Activated CD4-positive, alpha-beta T cell treated with anti-CD3 and anti-CD28 coated beads, Interleukin-2, amount 50 U/mL, for 16 hours (primary cell): ENCODE measurements at places on chromosomes 11 and 22.
A peak's percentile ranks its signal among the peaks of the same experiment; 100 is the strongest.

DNA sequence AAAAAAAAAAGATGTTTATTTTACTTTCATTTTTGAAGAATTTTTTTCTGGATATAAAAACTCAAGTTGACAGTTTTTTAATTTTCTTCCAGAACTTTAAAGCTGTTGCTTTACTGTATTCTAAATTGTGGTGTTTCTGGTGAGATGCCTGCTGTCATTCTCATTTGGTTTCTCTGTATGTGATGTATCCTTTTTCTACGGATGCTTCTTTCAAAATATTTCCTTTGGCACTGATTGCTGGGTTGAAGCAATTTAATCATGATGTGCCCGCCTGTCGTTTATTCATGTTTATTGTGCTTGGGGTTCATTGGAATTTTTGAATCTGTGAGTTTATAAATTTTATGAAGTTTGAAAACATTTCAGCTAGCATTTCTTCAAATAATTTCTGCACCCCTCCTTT lies 29.4 kb upstream of the CTSD start:
- DNase-seq: no peak

DNA sequence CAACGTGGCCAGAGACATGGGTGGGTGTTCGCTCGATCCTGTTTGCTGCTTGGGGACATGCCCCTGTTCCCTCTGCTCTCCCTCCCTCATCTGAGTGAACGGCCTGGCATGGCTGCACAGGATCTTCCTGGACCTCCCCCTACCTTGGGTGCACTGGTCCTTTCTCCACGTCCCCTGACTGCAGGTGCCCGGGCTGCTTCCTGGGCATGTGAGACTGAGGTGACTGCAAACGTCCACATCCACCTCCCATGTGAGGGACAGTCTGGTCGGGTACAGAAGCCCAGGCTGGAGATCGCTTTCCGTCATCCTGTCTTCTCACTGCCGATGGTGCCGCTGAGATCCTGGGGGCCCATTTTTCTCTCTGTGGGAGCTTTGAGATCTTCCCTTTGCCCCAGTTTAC lies 11.8 kb downstream of the SULT4A1 start:
- no peak for DNase-seq

GRCh38 chr11:31940371-31941037 lies 129.4 kb upstream of the PAX6 start:
- no peak for DNase-seq

- no peak for DNase-seq
Measured at GRCh38 chr11:28223577-28223976, 115.4 kb downstream of the METTL15 start.

DNA sequence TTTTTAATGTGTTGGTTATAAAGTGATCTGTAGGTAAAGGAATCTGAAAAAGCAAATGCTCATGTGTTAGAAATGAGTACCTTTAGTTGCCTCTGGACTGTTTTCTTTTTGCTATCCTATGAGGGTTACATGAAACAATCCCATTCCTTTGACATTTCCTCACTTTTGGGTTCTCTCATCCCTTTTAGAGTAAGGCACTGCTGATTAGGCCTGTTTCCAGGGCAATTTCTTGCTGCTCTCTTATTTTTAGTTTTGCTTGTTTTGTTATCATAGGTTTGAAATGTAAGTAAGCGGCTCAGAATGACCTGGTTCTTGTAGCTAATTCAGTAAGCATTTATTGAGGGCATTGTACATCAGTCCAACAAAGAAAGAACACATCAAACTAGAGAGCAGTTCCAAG lies 138.9 kb downstream of the DDX10 start:
- no peak for DNase-seq

- DNase-seq: no peak
Measured at GRCh38 chr11:56251954-56252353, at the start of gene OR5T3. Gene OR5T3 (plus strand): TSS chr11:56252254. CDS start chr11:56252254, 0 bp downstream.

DNA sequence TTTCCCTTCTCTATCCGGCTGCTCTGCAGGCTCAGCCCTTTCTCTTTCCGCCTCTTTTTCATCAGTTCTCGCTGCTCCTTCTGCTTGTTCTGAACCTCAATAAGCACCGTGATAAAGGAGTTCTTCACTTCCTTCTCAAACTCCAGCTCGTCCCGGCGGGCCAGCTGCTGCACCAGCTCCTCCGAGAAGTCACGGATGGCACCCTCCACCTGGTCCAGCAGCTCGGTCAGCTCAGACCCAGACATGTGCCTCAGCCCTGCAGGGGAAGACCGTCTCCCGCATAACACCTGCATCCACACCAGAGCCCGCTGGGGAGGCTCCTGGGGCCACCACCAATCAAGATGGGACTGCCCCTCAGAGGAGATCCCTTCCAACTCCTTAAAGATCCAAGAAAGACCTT lies 40.2 kb downstream of the FEZ1 start:
- no peak for DNase-seq

- DNase-seq: no peak
Measured at GRCh38 chr11:10021563-10021962, 272.5 kb downstream of the SBF2 start.

- DNase-seq: no peak
Measured at GRCh38 chr11:28460348-28460747, 352.2 kb downstream of the METTL15 start.

DNA sequence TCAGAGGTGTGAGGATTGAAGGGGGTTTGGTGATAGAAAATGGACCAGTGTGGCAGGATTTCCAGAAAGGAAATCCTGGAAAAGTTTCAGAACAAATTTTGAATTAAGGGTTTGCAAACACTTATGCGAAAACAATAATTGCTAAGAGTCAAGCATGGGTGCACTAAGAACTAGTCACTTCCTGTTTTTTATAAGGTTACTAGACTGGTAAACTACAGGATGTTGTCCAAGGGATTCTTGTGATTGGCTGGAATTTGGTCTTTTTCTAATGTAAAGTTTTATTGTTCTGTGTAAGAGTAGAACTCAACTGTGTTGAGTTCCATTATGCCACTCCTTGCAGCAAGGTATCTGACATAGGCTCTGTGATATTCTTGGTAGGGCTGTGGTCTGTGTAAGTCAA lies 54.1 kb downstream of the LIF start:
- no peak for DNase-seq

GRCh38 chr22:20259327-20259688 lies 8.8 kb downstream of the RTN4R start:
- no peak for DNase-seq

DNA sequence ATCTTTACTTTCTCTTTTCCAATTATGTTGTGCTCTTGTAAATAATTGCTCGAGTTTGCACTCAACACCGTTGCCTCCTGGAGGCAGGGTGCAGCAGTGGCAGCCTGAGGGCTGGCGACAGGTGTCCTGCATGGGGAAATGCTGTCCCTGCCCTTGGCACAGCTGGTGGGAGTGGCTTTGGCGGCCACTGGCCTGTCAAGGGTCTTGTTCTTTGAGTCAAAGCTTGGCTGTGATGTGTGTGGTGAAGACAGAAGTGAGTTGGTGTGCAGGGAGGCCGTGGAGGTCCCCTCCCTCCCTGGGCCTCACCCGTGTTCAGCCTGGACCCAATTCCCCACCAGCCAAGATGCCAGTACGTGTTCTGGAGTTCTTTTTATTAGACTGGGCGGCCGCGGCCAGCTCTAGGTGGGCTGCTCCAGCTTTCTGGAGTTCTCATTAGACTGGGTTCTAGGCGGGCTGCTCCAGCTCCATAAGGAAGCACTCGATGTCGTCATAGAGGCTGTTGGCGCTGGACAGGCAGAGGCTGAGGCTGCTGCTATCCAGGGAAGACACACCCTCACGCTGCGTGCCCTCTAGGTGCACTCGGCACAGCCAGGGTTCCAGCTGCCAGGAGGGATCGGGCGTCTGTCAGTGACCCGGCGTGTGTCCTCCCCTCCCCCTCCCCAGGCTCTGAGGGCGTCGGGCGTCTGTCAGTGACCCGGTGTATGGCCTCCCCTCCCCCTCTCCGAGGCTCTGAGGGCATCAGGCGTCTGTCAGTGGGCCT lies 3.4 kb downstream of the IRF7 start:
- no peak for DNase-seq

DNA sequence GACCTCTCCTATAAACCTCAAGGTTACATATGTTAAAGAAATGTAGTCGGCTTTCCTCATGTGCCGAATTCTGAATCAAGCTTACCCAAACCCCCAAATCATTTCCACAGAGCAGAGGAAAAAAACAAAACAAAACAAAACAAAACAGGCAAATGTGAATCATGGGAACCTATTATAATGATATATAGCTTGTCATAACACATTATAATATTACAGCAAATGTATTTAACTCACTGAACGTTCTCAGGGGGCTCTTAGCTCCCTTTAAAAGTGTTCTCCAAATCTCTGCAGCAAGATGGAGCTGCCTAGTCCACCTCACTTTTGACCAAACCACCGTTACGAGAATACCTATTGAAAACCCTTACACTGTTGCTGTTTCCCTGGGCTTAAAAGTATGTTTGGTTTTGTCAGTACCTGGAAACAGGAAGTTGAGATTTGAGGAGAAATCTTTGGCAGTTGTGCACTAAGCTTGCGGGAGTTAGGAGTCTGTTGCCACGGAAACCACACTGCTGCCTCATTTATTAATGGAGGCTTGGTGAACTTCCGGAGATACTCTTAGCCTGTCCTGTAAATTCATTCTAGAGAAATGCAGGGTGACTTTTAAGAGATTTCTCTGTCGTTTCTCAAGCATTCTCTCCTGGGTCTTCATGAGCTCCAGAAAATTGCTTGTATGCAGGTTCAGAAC lies 167.0 kb upstream of the RASSF10 start:
- peak; percentile 10 for DNase-seq

DNA sequence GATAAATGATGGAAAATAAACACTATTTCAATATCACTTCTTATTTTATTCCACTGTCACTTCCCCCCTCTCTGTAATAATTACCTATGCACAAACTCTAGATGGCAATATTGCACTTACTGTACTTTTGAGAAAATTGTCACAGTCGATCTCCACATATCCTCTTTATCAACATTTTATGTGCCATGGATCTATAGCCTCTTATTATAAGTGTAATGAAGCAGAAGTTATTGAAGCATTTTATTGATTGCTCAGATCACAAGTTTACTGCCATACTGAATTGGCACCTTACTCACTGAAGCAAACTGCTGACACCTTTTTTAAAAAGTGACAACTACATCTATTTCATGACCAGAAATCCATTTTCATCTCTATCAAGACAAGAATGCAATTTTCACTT lies 133.4 kb downstream of the DCDC1 start:
- no peak for DNase-seq

- DNase-seq: peak; percentile 14
Measured at GRCh38 chr11:69049490-69049867, 747 bp downstream of the TPCN2 start.

- DNase-seq: no peak
Measured at GRCh38 chr11:107696140-107696539, 15.7 kb downstream of the SLN start.

DNA sequence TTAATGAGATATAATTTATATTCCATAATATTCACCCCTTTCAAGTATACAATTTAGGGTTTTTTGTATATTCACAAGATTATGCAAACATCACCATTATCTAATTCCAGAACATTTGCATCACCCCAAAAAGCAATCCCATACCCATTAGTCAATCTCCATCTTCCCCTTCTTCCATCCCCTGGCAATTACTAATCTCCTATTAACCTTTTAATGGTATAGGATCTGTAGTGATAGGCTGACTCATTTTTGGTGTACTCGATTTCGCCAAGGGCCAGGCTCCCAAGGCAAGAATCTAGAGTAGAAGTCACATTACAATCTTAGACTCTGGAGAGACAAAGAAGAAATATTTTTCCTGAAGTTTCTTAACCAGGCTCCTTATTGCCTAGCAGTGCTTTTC lies 113.4 kb downstream of the GAB2 start:
- DNase-seq: no peak

- no peak for DNase-seq
Measured at GRCh38 chr11:3058753-3059664, 1.8 kb upstream of the CARS1 start.

DNA sequence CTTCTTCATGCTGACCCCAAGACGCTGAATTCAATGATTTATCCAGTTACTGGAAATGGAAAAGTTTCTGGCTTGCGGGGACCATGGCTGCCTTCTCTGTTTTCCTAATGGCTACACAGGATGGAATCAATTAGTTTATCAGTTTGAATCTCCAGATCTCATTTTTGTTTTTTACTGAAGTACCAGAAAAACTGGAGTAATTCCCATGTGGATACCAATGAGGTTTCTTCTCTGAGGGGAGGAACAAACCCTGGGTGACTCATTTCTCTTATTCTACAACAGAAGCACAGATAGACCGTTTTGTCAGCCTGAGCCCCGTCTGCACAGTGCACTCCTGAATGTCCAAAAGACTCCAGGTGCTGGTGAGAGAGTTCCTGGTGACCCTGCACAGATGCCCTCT lies 3.4 kb downstream of the ZNF195 start:
- DNase-seq: no peak

GRCh38 chr11:78050964-78051831 lies 12.5 kb upstream of the THRSP start:
- DNase-seq: no peak

- peak; percentile 10 for DNase-seq
Measured at GRCh38 chr11:55714982-55715888, 53.2 kb downstream of the OR4C6 start.

GRCh38 chr22:42582987-42583386 lies 29.2 kb downstream of the SERHL2 start:
- DNase-seq: no peak

- no peak for DNase-seq
Measured at GRCh38 chr11:21896746-21897602, 295.9 kb upstream of the ANO5 start.

DNA sequence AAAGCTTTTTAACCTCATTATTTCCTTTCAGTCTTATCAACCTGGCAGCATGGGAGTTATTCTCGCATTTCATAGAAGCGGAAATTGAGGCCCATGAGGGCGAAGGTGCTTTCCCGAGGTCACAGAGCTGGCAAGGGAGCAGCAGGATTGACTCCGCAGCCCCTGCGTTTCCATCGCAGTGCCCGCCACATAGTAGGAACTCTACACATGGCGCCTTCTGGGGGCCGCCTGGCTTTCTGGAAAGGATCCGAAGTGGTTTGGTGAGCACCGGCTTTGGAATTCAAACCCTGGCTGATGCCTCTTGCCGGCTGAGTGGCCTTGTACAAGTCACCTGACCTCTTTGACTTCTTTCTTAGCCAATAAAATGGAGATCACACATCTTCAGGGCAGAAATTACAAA lies 93.4 kb downstream of the CEP164 start:
- DNase-seq: no peak

- no peak for DNase-seq
Measured at GRCh38 chr22:47592791-47593190, 830.3 kb downstream of the TBC1D22A start.

GRCh38 chr11:76270389-76270788 lies 64.1 kb upstream of the WNT11 start:
- DNase-seq: no peak

DNA sequence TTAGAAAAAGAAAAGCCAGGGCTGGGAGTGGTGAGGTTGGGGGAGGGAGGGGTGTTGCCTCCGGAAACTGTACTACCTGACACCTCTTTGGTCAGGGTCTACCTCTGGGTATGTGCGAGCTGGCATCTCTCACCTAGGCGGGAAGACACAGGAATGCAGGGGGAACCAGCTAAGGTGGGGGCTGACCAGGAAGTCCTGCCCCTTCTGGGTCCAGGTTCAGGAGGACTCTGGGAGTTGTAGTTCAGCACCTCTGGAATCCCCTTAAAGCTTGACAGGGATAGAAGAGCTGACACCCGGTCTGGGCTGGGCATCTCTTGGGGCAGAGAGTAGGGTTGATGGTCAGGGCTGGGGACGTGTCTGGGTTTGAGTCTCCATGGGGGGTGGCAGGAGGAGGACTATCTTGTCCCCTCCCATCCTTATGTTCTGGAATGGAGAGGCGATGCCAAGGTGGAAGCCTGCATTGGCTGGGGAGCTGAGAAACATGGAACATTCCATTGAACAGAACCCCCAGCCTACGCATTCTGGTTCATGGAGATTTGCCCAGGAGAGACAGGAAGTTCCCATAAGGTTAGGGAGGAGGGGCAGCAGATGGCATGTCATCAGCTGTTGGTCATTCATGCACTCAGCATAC lies 2.1 kb upstream of the KIAA1671 start:
- no peak for DNase-seq
